ENCODE measurements at places on chromosomes 7 and 10. TPM values are rescaled to one million over a fixed set of nuclear protein-coding genes. Genes with fewer than 3 reads are reported as not detected.
A peak's percentile ranks its signal among the peaks of the same experiment; 100 is the strongest.

- DNase-seq, result no peak
These were observed 848.1 kb downstream of the PCDH15 start for GRCh38 chr10:53952698-53953630.

GRCh38 chr10:5563991-5564536 is 39.3 kb downstream of the CALML3 start:
- peak; percentile 56 for DNase-seq

GRCh38 chr7:4707980-4708411 is 25.9 kb downstream of the FOXK1 start:
- DNase-seq, result no peak

DNA sequence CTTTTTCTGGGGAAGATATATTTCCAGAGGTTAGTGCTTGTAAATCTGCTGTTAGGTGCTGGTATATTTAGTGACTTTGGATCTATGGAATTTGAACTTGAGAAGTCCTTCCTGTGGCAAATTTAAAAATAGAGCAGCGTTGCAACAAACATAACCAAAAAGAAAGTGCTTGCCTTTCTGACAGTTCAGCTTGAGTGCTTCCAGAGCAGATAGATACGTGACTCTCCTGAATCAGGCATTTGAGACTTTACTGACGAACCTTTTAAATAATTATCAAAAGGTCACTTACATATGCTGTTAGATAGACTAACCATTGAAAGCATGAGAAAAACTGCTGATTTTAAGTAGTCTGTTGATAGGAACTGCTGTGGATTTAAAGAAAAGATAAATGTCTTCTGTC is 387.5 kb upstream of the LRRTM3 start:
- no peak for DNase-seq

- peak; percentile 75 for DNase-seq
These were observed 210.3 kb downstream of the GPAM start for GRCh38 chr10:111973306-111973705.

DNA sequence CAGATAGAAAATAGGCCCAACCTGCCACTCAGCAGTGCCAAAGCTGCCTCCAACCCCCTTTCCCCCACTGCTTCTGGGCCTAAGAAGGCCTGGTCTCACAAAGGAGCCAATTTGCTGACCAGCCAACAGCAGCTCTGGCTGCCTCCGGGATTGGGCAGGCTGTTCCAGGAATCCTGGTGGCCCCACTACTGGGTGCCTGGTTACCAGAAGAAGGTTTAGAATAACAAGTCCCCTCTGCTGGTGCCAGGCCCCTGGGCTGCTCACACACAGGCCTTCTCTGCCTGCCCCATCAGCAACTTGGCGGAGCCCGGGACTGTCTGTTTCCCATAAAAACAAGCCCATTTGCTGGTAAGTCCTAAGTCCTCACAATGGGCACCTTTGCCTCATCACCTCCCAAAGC is 1.2 kb downstream of the PHKG1 start:
- DNase-seq, result no peak

DNA sequence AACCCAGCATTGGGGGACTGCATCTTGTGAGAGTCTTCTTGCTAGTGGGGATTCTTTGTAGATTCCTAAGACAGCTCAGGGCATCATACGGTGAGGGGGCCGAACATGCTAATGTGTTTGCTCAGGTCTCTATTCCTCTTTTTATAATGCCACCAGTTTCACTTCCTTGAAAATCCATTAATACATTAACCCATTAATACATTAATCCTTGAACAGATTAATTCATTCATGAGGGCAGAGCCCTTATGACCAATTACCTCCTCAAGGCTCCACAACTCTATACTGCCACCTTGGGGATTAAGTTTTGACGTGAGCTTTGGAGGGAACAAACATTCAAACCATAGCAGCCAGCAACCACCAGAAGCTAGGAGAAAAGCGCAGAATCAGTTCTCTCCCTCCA is 67.2 kb upstream of the POT1 start:
- DNase-seq, result peak; percentile 47

DNA sequence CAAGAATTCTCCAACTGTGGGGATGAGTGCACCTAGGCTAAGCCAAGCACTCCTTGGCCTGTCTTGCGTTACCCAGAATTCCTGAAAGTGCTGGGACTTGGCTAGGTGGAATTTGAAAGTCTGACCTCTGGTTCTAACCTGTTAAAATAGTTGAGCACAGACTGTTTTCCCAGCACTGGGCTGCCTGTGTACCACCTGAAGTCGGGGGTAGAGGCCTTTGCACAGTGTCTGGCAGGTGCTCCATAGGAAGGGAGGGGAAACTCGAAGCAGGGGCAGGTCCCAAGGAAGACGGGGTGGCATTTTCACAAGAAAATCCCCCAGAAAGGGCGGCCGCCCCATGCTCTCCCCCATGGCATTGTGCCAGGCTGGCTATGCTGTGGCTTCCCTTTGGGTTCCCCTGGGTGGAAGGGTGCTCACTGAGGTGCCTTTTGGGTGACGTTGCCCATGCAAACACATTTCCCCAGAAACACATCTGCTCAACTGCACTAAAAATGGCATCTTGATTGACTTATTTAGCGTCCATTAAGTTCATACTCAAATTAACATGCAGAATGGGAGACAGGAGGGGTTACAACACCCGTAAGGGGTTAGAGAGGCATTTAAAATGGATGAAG is 62.9 kb downstream of the SYPL1 start:
- no peak for DNase-seq

DNA sequence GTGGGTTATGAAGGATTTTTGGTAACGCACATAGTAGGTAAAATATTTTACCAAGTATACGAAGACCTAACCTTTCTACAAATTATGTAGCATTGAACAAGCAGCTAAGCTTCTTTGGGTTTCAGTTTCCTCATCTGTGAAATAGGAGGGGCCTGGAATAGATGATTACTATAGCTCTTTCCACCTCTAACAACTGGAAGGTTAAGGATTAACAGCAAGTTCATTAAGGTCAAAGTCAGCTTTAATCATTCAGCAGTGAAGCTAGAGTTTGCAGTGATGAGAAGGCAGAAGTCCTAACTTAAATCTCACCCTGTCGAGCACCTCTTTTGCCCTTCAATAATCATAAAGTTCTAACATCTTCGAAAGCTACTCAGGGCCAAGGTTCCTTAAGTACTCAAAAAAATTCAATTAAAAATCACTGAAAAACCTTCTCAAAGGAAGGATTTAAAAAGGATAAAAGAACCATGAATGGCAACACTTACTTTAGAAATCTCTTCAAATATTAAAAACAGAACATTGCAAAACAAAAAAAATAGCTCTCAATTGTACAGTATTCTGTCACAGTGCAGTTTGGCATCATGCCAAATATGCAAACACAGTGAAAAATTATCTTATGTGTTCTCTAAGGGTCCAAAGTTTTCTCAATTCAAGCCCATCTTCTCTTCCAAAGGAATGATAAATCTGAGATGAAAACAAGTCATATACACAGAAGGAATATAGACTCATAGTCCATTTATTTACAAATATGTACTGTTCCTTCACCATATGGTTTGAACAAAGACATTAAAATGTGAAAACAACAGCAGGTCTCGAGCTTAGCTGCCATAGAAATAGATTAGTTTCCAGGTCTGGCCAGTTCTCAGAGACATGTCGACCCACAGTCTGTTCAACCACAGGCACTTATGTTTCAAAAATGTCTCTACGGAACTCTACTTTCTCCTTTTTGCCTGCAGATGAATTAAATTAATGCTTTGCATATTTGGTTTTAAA is 152.0 kb upstream of the SLC13A1 start:
- no peak for DNase-seq

- no peak for DNase-seq
These were observed 97.0 kb upstream of the SVIL start for GRCh38 chr10:29731760-29732159.

GRCh38 chr7:7104971-7105370 is 77.4 kb upstream of the C1GALT1 start:
- DNase-seq, result no peak

DNA sequence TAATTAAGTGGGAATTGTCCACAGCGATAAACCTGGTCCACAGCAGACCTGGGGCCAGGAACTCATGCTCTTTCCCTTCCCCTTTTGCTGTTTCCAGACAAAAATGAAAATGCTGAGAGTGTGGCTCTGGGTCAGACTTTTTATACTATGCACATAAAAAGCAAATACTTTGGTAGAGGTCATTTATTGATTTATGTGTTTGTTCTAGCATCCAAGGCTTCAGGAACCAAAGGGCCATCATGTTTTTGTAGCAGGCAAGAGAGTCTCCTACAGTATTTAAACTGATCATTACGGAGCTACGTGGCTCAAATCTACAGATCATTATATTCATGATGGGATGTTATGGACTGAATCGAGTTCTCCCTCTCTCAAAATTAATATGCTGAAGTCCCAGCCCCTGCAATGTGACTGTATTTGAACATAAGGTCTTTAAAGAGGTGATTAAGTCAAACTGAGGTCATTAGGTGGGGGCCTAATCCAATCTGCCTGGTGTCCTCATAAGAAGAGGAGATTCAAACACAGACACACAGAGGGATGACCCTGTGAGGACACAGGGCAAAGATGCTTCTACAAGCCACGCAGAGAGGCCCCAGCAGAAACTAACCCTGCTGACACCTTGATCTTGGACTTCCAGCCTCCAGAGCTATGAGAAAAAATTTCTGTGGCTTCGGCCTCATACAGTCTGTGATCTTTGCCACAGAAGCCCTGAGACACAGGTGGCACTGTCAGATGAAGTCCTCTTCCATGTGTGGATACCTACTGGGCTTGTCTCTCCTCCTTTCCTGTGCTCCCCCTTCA is 46.1 kb upstream of the RNF32 start:
- no peak for DNase-seq

GRCh38 chr7:98276241-98276761 is 5.2 kb upstream of the BRI3 start:
- no peak for DNase-seq

DNA sequence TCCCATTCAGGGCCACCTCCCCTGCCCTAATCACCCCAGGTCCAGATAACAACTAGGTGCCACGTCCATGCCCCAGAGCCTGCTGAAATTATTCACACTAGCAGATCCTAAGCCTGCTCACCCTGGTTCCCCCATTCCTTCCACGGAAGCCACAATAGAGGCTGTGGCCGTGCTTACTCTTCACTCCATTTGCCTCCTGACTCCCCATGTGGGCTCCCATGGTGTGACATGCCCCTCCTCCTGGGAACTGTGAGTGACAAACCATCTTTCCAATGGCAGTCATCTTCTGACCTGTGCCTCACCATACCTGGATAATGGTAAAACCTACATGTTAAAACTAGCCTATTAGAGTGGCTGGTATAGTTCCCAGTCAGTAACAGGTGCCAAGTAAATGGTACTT is 216.2 kb upstream of the PRKCQ start:
- no peak for DNase-seq

- no peak for DNase-seq
These were observed 27.1 kb upstream of the SGCE start for GRCh38 chr7:94683066-94683465.

TAS2R3 gene
- not detected for total RNA-seq

WAPL gene
- 32.6 TPM for total RNA-seq
